ENCODE measurements at places on chromosomes 5 and 9.
A peak's percentile ranks its signal among the peaks of the same experiment; 100 is the strongest.

DNA sequence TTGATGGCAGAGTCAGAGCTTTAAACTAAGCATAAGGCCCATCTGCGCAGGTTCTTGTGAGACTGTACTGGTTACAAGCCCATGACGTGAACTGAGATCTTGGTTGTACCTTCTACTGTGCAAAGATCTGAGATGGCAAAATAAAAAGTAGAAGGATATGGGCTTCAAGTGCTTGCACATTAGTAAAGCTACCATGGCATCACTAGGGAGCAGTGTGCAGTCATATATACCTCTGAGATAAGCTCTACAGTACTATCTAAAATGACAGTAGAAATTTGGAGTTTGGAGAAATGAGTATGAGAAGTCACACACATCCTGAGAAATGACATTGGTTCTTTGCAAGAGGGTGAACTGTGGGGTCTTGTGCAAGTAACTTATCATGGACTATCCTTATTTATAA lies 408.2 kb upstream of the PRR16 start:
- no peak for DNase-seq

- no peak for DNase-seq
Observed at GRCh38 chr9:83625178-83625577, 2.2 kb downstream of the IDNK start.

DNA sequence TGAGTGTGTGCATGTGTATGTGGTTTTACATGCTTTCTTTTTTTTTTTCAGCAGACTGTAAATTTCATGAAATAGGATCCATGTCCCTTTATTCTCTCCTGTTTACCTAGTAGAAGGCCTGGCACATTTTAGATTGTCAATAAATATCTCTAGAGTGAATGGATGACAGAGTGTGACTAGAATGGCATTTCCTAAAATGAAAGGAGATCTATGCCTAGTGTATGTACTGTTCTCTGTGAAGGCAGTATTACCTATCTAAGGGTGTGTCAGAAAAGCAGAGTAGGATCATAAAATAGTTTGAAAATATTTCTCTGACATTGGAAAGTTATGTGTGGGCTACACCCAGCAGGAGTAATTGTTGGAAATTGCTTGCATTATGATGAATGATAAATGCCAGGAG lies 1876.0 kb upstream of the C9orf72 start:
- DNase-seq, result no peak

DNA sequence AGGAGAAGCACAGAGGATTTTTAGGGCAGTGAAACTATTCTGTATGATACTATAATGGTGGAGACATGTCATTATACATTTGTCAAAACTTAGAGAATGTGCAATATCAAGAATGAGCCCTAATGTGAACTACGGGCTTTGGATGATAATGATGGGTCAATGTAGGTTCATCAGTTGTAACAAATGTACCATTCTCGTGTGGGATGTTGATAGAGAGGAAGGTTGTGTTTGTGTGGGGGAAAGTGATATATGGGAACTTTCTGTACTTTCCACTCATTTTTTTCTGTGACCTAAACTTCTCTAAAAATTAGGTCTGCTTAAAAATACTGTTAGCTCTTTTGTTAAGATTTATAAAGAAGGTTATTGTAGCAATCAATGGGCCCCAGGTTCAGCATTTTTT lies 138.9 kb downstream of the SPATA31D1 start:
- DNase-seq, result no peak

GRCh38 chr5:62477801-62478200 lies 65.2 kb downstream of the IPO11 start:
- DNase-seq, result no peak

DNA sequence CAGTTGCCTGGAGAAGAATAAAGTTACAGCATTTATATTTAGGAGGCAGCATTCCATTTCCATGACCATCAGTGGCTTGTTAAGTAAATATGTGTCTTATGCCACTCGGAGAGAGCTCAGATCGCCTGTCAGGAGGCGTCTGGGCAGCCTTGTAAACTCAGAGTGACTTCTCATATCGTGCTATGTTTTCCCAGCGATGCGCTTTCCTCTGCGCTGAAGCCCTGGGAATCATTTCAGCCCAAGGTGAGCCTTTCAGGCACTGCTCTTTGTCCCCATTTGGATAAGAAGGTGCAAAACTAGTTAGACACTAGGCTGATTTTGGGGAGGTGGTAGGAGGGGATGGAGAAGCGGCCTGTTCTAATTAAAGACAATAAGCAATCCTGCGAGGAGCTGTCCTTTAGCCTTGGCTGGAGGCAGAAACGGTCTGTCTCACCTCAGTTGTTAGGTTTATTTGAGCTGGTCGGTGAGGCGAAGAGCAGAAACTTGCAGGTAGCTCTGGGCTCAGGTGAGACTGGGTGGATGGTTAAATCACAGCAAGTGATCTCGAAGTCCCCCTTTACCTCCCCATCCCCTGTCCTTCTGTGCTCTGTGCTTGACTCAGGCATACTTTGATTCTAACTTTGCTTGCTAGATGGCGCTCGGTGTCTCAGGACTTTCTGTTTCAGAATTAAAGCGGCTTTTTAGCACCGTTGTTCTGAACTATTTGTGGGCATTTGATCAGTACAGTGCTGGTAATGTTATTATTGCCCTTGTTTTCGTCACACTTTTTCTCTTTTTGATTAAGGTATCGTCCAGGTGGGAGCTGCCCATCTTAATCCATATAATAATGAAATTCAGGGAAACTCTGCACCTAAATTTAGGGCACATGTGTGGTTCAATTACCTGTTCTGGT lies 24.6 kb downstream of the NR2F1 start:
- no peak for DNase-seq

DNA sequence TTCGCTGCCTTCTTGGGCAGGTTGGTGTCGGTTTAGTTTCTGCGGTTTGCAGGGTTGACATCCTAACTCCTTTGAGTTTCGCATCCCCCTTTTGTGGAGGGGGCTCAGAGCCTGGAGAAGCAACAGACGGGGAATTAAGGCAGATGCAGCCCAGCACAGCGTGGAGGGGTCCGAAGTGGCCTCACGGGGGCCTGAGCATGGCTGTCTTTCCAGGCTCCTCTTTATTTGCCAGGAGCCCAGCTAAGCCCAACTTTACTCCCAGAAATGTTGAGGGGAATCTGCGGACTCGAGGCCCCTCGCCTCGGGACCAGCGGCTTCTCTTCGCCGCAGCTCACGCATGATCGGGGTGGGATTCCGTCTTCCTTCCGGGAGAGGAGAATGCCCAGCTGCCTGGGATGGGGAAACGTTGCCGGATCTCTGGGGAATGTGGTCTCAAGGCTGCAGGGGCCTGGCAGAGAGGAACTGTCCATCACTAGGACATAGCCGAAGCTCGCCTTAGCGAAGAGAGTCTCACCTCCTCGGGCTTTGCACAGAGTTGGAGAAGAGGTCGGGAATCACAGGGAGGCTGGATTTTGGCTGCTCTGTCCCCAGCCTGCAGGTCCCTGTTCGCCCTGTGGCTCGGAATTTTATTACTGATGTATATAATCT lies 1.3 kb downstream of the RAI14 start:
- peak; percentile 23 for DNase-seq

- no peak for DNase-seq
Observed at GRCh38 chr9:14389657-14390056, 75.7 kb upstream of the NFIB start.

- no peak for DNase-seq
Observed at GRCh38 chr5:7671381-7671993, 179.4 kb downstream of the CFAP90 start.

DNA sequence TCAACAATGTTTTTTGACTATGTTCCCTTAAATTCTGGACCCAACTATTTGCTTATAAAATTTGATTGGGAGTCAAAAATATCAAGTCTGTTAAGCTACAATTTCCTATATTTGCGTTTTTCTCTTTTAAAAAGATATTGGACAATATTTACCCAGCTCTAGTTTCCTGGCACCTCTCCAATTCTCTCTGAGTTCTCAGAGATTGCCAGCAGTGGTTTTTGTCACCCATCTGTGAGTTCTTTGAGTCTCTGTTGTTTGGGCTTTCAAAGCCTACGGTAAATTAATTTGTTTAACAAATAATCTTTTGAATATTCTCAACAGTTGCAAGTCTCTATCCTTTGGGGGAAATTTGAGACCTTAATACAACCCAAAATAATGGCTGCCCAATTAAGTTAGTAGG lies 174.2 kb upstream of the PUM3 start:
- no peak for DNase-seq

DNA sequence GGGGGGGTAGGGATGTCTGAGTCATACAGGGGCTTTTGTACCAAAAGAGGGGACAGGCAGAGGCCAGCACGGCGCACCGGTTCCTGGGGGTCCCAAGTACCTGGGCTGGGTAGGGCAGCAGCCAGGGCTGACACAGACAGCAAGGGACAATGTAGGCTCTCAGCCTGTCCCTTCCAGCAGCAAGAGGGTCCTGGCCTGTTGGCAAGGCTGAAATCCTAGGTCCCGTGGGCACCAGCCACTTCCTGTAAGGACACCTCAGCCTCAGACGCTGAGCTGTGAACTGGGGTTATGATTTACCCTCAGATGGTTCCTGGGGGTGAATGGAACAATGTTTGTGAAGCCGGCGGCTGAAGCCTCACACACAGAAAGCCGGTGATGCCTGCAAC lies 41.3 kb downstream of the NACC2 start:
- DNase-seq, result no peak

- DNase-seq, result no peak
Observed at GRCh38 chr5:151706906-151707305, 20.2 kb upstream of the SPARC start.

GRCh38 chr9:78830301-78830700 lies 533.4 kb downstream of the PSAT1 start:
- no peak for DNase-seq

- no peak for DNase-seq
Observed at GRCh38 chr5:61966997-61967396, 339.0 kb upstream of the KIF2A start.

- DNase-seq, result no peak
Observed at GRCh38 chr9:21160178-21160577, 6.3 kb downstream of the IFNA21 start.

GRCh38 chr5:167166696-167167095 lies 1124.7 kb upstream of the WWC1 start:
- no peak for DNase-seq

DNA sequence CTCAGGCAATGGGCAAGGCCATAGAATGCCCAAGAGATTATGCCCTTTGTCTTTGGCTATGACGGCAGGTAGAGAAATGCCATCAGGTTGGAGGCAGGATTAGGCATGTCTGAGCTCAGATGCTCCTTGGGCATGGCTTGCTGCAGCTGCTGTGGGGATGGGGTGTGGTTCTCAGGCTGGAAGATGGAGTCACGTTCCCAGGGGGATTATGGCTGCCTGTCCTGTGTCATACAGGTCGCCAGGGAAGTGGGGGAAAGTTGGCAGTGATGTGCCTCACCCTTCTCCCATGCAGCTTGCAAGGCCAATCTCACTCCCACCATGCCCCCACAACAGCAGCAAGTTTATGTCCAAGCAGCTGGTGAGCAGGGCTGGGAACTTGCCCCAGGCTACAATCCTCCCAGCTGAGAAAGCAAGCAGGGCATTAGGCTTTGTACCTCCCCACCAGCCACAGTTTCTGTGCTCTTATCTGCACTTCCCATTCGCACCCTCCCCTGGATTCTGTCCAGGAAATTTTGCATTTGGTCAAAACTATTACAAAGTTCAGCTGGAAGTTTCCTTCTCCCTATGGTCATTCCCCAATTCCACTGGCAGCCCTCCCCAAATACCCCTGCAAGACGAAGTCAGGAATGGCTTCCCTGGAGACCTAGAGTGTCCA lies 1788.0 kb upstream of the NUDT12 start:
- no peak for DNase-seq

GRCh38 chr5:172164769-172165212 lies 23.2 kb downstream of the STK10 start:
- DNase-seq, result no peak

- DNase-seq, result no peak
Observed at GRCh38 chr5:32387211-32387610, 57.3 kb downstream of the ZFR start.

DNA sequence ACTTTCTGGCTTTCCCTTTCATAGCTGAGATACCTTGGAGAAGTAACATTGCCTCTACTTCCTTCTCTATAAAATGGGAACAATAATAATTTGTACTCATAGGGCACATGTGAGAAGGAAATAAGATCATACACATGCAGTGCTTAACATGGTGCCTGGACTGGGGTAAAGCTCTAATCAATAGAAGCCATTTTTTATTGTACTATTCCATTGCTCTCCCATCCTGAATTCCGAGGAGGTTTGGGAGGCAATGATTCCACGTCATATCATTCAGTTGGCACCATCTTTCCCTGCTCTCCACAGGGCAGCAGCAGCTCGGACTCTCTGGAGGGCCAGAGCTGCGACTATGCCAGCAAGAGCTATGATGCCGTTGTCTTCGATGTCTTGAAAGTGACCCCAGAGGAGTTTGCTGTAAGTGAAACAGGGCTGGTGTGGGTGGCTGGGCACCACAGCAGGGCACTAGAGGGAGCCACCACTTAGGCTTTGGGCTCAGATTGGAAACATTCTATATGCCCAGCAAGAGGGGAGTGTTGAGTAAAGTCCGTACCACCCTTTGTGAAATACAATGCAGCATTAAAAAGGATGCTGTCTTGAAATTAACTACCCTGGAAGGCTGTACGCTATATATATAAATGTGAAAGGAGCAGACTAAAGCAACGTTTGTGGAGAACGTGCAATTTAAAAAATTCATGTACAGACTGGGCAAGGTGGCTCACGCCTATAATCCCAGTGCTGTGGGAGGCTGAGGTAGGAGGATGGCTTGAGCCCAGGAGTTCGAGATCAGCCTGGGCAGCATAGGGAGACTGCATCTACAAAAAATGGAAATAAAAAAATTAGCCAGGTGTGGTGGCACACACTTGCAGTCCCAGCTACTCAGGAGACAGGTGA lies 51.2 kb downstream of the RALGPS1 start:
- peak; percentile 42 for DNase-seq

GRCh38 chr5:104941030-104941645 lies 1378.5 kb upstream of the NUDT12 start:
- DNase-seq, result no peak

DNA sequence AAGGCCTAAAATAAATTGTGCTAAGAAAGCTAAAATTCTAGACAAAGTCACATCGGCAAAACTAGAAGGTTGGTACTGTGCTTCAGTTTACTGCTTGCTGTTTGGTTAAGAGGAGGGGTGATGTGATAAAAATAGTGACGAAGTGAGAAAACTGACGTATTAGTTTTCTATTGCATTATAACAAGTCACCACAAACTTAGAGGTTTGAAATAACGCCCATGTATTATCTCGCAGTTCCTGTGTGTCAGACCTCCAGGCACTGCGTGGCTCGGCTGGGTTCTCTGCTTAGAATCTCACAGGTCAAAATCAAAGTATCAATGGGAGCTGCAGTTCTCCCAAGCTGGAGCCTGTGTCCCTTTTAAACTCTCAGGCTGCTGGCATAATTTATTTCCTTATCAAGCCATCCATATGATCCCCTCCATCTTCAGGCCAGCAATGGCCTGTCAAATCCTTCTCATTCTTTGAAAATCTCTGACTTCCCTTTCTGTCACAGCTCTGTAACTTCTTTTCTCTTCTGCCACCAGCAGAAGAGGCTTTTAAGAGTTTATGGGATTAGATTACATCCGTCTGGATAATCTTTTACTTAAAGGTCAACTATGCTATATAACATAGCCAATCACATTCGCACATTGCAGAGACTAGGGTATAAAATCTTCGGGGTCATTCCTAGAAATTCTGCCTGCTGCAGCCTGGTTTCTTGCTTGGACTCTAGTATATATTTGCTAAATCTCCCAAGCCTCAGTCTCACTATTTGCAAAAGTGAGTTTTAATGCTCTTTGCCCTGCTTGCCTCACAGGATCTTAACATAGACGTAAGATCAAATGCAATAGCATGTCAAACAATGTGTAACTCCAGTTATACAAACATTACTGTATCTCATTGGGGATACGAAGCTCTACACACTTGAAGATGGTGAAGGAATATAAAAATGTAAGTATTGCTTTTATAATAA lies 104.0 kb upstream of the CDKN2B start:
- DNase-seq, result no peak

GRCh38 chr5:95615164-95615467 lies 4.8 kb upstream of the GPR150 start:
- no peak for DNase-seq
